ENCODE measurements at places on chromosomes 4 and X. TPM values are rescaled to one million over a fixed set of nuclear protein-coding genes. Genes with fewer than 3 reads are reported as not detected.

DNA sequence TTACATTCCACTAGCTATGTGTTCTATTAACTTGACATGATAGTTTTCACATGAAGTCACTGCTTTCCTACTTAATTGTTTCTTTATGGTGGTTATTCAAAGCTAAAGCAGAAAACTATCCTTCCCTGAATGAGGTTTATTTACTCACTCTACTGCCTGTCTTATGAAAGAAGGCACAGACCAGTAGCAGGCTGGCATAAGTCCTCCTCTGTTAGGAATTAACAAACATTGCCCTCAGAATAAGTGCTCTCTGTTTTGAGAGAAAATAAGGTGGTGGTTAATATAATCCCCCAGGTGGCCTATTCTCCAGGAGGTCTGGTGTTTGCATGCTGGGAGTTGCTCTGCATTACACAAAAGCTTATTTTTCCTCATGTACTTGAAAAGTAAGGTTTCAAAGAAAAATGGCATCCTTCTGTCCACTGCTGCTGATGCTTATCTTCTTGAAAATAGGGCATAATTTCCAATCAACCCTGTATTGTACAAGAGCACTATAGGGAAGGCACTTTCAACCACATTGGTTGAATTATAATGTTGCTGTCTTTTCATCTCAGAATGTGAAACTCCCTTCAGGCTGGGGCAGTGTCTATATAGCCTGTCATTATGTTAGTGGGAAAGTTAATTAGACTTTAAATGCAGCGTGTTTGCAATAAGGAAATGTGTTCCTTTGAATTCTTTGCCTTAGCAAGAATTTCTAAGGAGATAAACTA is 119.7 kb upstream of the TBC1D9 start:
- H3K36me3 ChIP-seq, result no peaks in the 10 kb centered on the region
- no peak for DNase-seq
- no peaks in the 10 kb centered on the region for H3K4me1 ChIP-seq
- no peaks in the 10 kb centered on the region for H3K27me3 ChIP-seq
- no peak overlapping the region for H3K4me3 ChIP-seq

DNA sequence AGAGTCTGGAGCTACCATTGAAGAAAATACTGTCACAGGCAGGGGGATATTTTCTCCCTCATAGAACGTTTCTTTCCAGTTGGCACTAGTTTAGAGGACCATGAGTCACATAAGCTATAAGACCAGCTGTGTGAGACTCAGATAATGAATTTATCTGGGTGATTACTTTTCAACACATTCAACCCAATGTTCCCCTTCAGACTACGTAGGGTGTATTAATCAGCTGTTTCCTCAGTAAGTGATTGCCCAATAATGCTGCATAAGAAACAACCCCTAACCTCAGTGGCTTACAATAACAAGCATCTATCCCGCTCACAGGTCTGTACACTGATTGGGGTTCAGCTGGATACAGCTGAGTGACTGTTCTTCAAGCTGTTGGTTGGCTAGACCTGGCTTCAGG is 38.1 kb downstream of the CBLL2 start:
- no peak for DNase-seq
- no peaks in the 10 kb centered on the region for H3K27me3 ChIP-seq
- no peak overlapping the region for H3K4me3 ChIP-seq
- H3K4me1 ChIP-seq, result no peaks in the 10 kb centered on the region

DNA sequence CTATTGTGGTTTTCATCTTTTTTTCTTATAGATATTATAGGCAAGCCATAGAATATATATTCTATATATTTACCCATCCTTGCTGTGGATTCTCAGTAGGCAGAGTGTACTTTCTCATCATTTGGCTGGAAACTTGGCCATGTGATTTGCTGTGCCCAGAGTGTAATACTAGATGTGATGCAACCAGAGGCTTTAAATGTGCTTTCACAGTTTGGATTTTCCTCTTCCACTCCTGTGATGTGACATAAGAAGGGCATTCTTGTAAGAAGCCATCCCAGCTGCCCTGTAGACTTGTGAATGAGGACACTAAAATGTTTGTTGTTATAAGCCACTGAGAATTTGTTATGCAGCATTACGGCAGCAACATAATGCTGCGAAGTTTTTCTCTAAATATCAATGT is 10.4 kb upstream of the HPGDS start:
- H3K27ac ChIP-seq, result no peak overlapping the region
- DNase-seq, result no peak
- H3K4me3 ChIP-seq, result no peak overlapping the region
- no peaks in the 10 kb centered on the region for H3K27me3 ChIP-seq
- H3K4me1 ChIP-seq, result no peaks in the 10 kb centered on the region

DNA sequence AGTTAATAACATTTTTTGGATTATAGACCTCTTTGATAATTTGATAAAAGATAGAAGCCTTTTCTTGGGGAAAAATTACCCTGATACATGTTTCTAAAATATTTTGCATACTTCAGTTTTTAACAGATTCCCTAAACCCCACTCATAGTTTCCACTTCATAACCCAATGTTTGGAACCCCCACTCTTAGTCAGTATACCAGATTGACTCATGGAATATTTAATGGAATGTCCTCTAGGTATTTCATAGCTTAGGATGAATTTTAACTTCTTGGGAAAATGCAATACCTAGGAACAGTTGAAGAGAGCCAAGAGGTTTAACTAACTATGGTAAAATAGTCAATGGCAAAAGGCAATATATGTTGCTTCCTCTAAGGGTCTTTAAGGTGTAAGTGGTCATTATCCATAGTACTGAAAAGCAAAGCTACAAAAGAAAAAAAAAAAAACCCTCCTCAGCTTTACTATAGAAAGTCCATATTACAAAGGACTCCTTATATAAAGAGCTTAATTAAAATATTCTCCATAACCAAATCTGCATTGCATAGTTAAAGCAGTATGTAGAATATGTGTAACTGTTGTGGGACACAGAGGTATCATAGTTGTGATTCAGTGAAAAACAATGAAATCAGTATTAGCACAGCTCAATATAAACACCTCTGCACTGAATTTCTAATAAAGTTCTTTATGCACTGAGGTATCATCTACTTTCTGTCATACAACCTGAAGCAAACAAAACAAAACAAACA is 159.9 kb downstream of the PCDH7 start:
- H3K4me3 ChIP-seq, result no peak overlapping the region
- H3K4me1 ChIP-seq, result no peaks in the 10 kb centered on the region
- no peaks in the 10 kb centered on the region for H3K27me3 ChIP-seq
- H3K36me3 ChIP-seq, result no peaks in the 10 kb centered on the region

- H3K36me3 ChIP-seq, result no peaks in the 10 kb centered on the region
- peak overlapping the region; percentile 89 for H3K4me3 ChIP-seq
- peak overlapping the region; percentile 97 for H3K27ac ChIP-seq
- no peak for DNase-seq
- H3K4me1 ChIP-seq, result no peaks in the 10 kb centered on the region
These were observed 811 bp downstream of the SRD5A3 start for GRCh38 chr4:55346851-55347255.

DNA sequence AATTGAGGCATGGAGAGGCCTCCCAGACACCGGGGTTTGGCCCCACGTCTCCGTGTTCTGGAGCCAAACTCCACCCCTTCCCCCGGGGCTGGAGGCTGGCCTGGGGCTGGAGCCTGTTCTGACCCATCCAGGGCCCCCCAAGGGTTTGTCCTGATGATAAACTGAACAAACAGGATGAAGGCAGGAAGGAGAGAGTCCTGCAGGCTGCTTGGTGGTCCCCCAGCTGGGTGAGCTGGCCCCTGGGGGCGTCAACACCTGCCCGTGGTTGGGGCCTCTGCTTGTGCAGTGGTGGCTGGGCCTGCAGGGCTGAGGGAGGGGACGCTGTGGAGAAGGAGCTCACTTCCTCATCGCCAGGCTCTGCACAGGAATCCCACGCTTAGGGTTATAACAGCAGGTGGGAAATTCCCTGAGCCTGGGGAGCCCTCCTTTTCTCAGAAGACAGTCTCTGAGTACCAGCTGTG is 2.3 kb downstream of the SH3TC1 start:
- H3K36me3 ChIP-seq, result no peaks in the 10 kb centered on the region
- H3K4me3 ChIP-seq, result peak overlapping the region; percentile 66
- H3K27me3 ChIP-seq, result no peaks in the 10 kb centered on the region
- H3K4me1 ChIP-seq, result no peaks in the 10 kb centered on the region
- H3K27ac ChIP-seq, result no peak overlapping the region

GRCh38 chr4:76256032-76256431 is 4.5 kb downstream of the FAM47E start:
- H3K4me1 ChIP-seq, result no peaks in the 10 kb centered on the region
- H3K4me3 ChIP-seq, result no peak overlapping the region
- no peak overlapping the region for H3K27ac ChIP-seq
- H3K27me3 ChIP-seq, result no peaks in the 10 kb centered on the region

GRCh38 chrX:130916636-130917422 is 13.8 kb upstream of the ENOX2 start:
- DNase-seq, result no peak
- no peaks in the 10 kb centered on the region for H3K36me3 ChIP-seq
- H3K27ac ChIP-seq, result no peak overlapping the region
- H3K4me1 ChIP-seq, result no peaks in the 10 kb centered on the region
- H3K27me3 ChIP-seq, result peaks cover 48% of the 10 kb centered on the region

NPY2R gene
- total RNA-seq, result 4.4 TPM

RTL9 gene
- 0.32 TPM for total RNA-seq

PGAM4 gene
- total RNA-seq, result not detected

EDA gene
- total RNA-seq, result 6.7 TPM
